ENCODE measurements at places on chromosomes 4 and X. TPM values are rescaled to one million over a fixed set of nuclear protein-coding genes. Genes with fewer than 3 reads are reported as not detected.

GRCh38 chrX:480861-481417 lies 94.2 kb upstream of the PPP2R3B start:
- no peaks in the 10 kb centered on the region for H3K27me3 ChIP-seq
- no peak overlapping the region for H3K27ac ChIP-seq
- H3K36me3 ChIP-seq: no peaks in the 10 kb centered on the region
- no peak for DNase-seq
- no peak overlapping the region for H3K4me3 ChIP-seq

The ESX1 gene
- total RNA-seq: not detected

The FAM53A gene
- 0.54 TPM for total RNA-seq

The CT55 gene
- total RNA-seq: not detected

- H3K4me3 ChIP-seq: no peak overlapping the region
- H3K4me1 ChIP-seq: no peaks in the 10 kb centered on the region
- peaks cover 3% of the 10 kb centered on the region for H3K27me3 ChIP-seq
- no peak for DNase-seq
Observed at GRCh38 chrX:97682991-97683840, 799.5 kb downstream of the RPA4 start.

DNA sequence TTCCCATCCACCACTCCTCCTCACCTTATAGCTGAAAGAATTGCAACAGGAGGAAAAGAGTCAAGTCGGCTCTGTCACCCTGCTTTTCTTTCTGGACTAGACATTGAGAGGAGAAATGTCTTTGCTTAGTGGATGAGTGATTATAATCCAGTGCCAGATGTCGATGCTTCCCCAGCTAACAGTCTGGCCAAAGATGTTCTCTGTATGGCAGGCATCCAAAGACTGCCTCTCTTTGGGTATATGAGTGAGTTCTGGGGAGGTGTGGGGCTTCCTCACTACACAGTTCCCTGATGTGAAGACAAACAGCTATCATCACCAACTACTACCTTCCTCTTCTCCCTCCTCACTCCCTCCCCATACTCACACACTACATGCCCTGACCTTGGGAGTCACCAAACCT lies 90.9 kb downstream of the COMMD8 start:
- no peak for DNase-seq
- no peaks in the 10 kb centered on the region for H3K4me1 ChIP-seq
- no peaks in the 10 kb centered on the region for H3K36me3 ChIP-seq
- H3K27ac ChIP-seq: no peak overlapping the region
- no peak overlapping the region for H3K4me3 ChIP-seq
- peaks cover 2% of the 10 kb centered on the region for H3K27me3 ChIP-seq

DNA sequence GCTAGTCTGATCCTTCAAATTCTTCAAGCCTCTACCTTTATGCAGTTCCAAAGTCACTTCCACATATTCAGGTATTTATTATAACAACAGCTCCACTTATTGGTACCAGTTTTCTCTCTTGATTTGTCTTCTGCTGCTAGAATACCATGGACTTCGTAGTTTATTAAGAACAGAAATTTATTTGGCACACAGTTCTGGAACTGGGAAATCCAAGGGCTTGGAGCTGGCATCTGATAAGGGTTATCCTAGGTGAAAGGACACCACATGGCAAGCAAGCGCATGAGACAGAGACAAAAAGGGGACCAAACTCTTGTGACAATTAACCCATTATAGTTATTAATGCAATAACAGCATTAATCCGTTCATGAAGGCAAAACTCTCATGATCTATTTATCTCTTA lies 600.5 kb upstream of the ATOH1 start:
- H3K4me1 ChIP-seq: no peaks in the 10 kb centered on the region
- H3K27ac ChIP-seq: no peak overlapping the region
- H3K27me3 ChIP-seq: no peaks in the 10 kb centered on the region
- no peak for DNase-seq
- no peak overlapping the region for H3K4me3 ChIP-seq

The SLIT2 gene
- not detected for total RNA-seq

DNA sequence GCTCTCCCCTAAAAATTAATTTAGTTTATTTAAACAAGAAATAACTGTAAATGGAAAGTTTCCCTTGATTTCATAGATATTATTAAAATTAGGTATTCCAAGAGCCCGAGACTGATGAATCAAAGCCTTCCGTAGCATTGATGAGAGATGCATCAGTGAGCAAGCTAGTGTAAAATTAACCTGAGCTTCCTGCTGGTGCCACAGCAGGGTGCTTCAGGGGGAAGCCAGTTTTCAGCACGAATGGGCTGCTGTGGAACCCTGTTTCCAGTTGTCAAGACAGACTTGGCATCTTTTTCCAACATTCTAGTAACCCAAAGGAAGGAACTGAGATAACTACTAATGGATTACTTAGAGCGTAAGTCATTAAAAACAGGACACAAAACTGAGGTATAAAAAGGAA lies 221.7 kb downstream of the RBMX2 start:
- no peak overlapping the region for H3K4me3 ChIP-seq
- DNase-seq: no peak
- no peak overlapping the region for H3K27ac ChIP-seq
- H3K27me3 ChIP-seq: no peaks in the 10 kb centered on the region

DNA sequence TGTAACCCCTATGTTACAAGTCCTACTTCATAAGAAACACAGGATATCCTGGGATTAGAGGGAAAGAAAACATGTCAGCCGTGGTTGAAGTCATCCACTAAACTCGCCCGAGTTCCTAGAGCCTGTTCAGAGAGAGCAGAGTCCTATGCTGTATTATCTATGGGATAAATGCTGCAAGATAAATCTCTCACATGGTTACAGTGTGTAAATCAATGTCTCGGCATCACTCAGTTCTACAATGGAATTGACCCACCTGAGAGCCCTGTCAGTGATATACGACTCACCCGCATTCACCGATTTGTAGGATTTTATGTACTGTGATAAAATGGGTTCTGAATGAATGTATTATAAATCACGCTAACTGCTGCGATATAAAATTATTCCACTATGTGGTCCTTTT lies 127.8 kb upstream of the ANXA3 start:
- no peaks in the 10 kb centered on the region for H3K4me1 ChIP-seq
- no peak overlapping the region for H3K27ac ChIP-seq
- H3K36me3 ChIP-seq: no peaks in the 10 kb centered on the region
- H3K27me3 ChIP-seq: peaks cover 34% of the 10 kb centered on the region
- no peak overlapping the region for H3K4me3 ChIP-seq
- DNase-seq: no peak

The XAGE2 gene
- total RNA-seq: not detected

GRCh38 chr4:102862747-102863146 lies 6.0 kb upstream of the CISD2 start:
- H3K27me3 ChIP-seq: no peaks in the 10 kb centered on the region
- peaks cover 63% of the 10 kb centered on the region for H3K36me3 ChIP-seq
- DNase-seq: no peak
- no peak overlapping the region for H3K27ac ChIP-seq
- no peak overlapping the region for H3K4me3 ChIP-seq
- peaks cover 33% of the 10 kb centered on the region for H3K4me1 ChIP-seq

GRCh38 chr4:26937139-26937538 lies 76.5 kb downstream of the STIM2 start:
- no peaks in the 10 kb centered on the region for H3K27me3 ChIP-seq
- H3K4me3 ChIP-seq: no peak overlapping the region
- peaks cover 22% of the 10 kb centered on the region for H3K36me3 ChIP-seq

DNA sequence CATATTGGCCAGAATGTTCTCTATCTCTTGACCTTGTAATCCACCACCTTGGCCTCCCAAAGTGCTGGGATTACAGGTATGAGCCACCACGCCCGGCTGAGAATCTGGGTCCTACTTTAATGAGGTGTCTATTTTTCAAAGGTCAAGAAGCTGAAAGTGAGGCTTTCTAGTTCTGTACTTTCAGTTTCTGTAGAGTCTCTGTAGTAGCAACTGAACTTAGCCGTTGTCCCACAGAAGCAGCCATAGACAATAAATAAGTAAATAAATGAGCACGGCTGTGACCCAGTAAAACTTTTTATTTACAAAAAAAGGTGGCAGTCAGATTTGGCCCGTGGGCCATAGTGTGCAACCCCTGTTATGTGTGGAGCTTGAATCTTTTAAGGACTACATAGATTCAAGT lies 92.0 kb downstream of the FNIP2 start:
- H3K27me3 ChIP-seq: no peaks in the 10 kb centered on the region
- H3K27ac ChIP-seq: no peak overlapping the region
- no peak for DNase-seq
- peaks cover 20% of the 10 kb centered on the region for H3K36me3 ChIP-seq
- H3K4me3 ChIP-seq: no peak overlapping the region

GRCh38 chr4:7418131-7418943 lies 16.4 kb downstream of the PSAPL1 start:
- DNase-seq: peak; percentile 6
- no peak overlapping the region for H3K4me3 ChIP-seq
- H3K36me3 ChIP-seq: no peaks in the 10 kb centered on the region
- H3K4me1 ChIP-seq: no peaks in the 10 kb centered on the region

GRCh38 chr4:22498866-22499265 lies 17.0 kb downstream of the ADGRA3 start:
- H3K36me3 ChIP-seq: no peaks in the 10 kb centered on the region
- no peak overlapping the region for H3K27ac ChIP-seq
- H3K4me1 ChIP-seq: no peaks in the 10 kb centered on the region
- H3K27me3 ChIP-seq: no peaks in the 10 kb centered on the region
- H3K4me3 ChIP-seq: no peak overlapping the region

DNA sequence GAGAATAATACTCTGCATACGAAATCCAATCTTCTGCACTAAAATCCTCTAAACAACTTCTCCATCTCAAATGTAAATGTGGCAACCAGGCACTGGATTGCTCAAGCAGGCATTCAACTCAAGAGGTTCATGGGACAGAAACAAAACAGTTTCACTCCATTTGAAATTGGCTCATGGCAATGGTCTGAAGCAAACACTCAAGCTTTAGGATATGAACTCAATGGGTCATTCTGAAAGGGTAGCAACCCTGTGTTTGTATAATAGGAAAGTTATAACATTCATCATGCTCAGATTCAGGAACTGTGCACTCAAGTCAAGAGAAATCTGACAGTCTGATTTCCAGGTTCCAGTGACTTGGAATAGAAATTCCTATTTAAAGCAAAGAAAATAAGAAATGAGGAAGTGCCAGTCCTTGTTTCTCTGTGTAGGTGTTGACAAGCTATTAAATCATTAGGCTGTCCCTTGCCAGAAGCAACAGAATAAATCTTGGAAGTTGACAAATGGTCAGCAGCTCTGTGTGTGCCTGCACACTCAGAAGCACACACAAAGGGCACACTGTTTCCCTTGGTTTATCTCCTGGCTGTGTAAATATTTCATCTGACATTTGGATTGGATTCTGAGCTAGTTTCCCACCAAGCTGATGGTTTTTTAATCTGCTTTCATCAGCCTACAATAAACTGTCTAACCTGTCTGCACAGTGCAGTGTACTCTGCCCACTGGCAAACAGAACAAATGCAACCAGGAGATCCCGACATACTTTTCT lies 75.9 kb upstream of the CITED1 start:
- H3K36me3 ChIP-seq: peaks cover 4% of the 10 kb centered on the region
- H3K4me1 ChIP-seq: peaks cover 4% of the 10 kb centered on the region
- DNase-seq: no peak
- H3K27me3 ChIP-seq: no peaks in the 10 kb centered on the region
- no peak overlapping the region for H3K27ac ChIP-seq

DNA sequence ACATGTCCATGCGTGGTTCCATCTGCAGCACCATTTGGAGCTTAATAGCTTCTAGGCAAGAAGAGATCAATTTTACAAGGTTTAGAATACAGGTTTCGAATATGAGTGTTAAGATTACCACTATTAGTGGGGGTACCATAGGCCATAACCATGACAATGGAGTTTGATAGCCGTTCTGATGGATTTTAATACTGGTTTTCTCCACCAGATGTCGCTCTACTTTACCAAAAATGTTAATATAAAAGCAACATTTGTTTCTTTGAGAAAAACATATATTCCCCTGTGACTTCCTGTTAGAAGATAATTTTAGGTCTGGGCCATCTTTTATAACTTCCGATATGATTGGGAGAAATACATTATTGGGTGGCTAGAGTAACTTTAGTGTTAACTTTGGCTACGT lies 499.7 kb upstream of the POU3F4 start:
- no peaks in the 10 kb centered on the region for H3K4me1 ChIP-seq
- H3K4me3 ChIP-seq: no peak overlapping the region
- H3K27me3 ChIP-seq: no peaks in the 10 kb centered on the region
- no peaks in the 10 kb centered on the region for H3K36me3 ChIP-seq
- DNase-seq: no peak

The MAGEA9B gene
- not detected for total RNA-seq

GRCh38 chr4:174753021-174753420 lies 76.0 kb downstream of the GLRA3 start:
- H3K36me3 ChIP-seq: no peaks in the 10 kb centered on the region
- H3K27me3 ChIP-seq: no peaks in the 10 kb centered on the region
- H3K27ac ChIP-seq: no peak overlapping the region
- H3K4me3 ChIP-seq: no peak overlapping the region
- no peaks in the 10 kb centered on the region for H3K4me1 ChIP-seq

DNA sequence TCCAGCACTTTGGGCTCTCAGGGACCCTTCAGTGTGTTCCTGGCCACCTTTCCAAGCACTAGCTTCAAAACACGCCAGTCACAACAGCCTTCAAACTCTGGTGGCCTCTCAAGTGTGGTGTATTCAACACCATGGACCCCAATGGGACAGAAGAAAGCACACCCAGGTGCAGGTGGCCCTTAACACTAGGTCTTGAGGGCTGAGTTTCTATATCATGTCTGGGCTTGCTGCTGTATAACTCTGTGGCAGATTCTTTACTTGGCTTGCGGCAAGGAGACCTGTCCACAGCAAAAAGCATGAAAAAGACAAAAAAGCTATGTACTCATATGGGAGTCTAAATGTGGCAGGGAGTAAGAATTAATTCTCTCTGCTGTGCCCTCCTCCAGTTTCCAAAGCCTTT lies 23.1 kb downstream of the MSL3 start:
- no peak overlapping the region for H3K4me3 ChIP-seq
- no peaks in the 10 kb centered on the region for H3K27me3 ChIP-seq
- no peaks in the 10 kb centered on the region for H3K36me3 ChIP-seq
- peaks cover 2% of the 10 kb centered on the region for H3K4me1 ChIP-seq
- no peak overlapping the region for H3K27ac ChIP-seq

The HPRT1 gene
- total RNA-seq: 66.4 TPM

GRCh38 chr4:152588869-152589268 lies 53.0 kb upstream of the FBXW7 start:
- no peak overlapping the region for H3K27ac ChIP-seq
- H3K4me1 ChIP-seq: peaks cover 2% of the 10 kb centered on the region
- no peak overlapping the region for H3K4me3 ChIP-seq
- H3K36me3 ChIP-seq: no peaks in the 10 kb centered on the region
- peaks cover 17% of the 10 kb centered on the region for H3K27me3 ChIP-seq

The TNIP3 gene
- 3.8 TPM for total RNA-seq

The TRIM75 gene
- not detected for total RNA-seq

Data from activated naive CD8-positive, alpha-beta T cell treated with anti-CD3 and anti-CD28 coated beads, Interleukin-2, amount 10 ng/mL, durations not matched to agents 7 days and 5 days (primary cell).